CD8-positive, alpha-beta memory T cell (primary cell): ENCODE measurements at places on chromosomes 6 and 20. TPM values are rescaled to one million over a fixed set of nuclear protein-coding genes. Genes with fewer than 3 reads are reported as not detected.

The HMGA1 gene
- total RNA-seq = 506 TPM

The MTHFD1L gene
- total RNA-seq = 108 TPM

The TMEM244 gene
- total RNA-seq = 0.44 TPM

The BHLHE23 gene
- not detected for total RNA-seq

The ARFGEF3 gene
- total RNA-seq = 0.09 TPM

The TUBB2B gene
- total RNA-seq = not detected

The PRDM13 gene
- total RNA-seq = not detected

The KCNB1 gene
- total RNA-seq = not detected

The SLC52A3 gene
- not detected for total RNA-seq

DNA sequence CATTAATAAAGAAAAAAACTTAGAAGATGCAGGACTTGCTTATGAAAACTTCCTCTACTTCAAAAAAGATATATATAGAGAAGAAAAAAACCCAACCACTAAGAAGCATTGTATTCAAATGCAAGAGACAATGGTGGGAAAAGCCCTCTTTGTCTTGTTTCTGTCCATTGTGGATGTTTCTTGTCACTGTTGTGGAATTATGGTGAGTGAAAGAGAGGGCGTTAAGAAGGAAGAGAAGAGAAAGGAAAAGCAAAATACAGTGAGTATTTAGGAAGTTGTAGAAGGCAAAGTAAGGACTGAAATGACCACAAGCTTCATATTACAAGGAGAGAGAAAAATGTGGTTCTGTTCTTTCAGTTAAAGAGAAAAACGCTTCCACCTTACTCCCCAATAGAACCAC is 14.1 kb upstream of the THBD start:
- no peak for DNase-seq
- H3K27me3 ChIP-seq = no peaks in the 10 kb centered on the region
- no peaks in the 10 kb centered on the region for H3K36me3 ChIP-seq
- H3K4me1 ChIP-seq = no peaks in the 10 kb centered on the region

DNA sequence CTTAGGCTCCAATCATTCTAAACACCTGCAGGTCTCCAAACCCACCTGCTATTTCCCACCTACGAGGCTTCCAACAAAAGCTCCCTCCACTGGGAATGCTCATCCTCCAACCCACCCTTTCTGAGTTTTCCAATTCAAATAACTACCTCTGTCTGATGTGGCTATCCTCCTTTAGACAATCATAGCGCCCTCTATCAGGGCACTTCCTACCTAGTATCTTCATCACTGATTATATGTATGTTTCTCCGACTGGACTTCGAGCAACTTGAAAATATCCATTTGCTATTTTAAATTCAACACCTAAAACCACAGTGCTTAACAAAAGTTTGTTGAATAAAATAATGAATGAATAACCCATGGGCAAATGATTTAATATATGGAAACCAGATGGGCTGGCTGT is 41.3 kb downstream of the MTFR2 start:
- H3K27ac ChIP-seq = no peak overlapping the region
- no peaks in the 10 kb centered on the region for H3K4me1 ChIP-seq
- no peak for DNase-seq
- no peaks in the 10 kb centered on the region for H3K36me3 ChIP-seq

GRCh38 chr6:100575921-100576320 is 111.2 kb upstream of the SIM1 start:
- no peak for DNase-seq
- H3K36me3 ChIP-seq = no peaks in the 10 kb centered on the region
- no peak overlapping the region for H3K27ac ChIP-seq
- no peaks in the 10 kb centered on the region for H3K4me1 ChIP-seq
- H3K27me3 ChIP-seq = no peaks in the 10 kb centered on the region

- no peak overlapping the region for H3K27ac ChIP-seq
- H3K4me1 ChIP-seq = no peaks in the 10 kb centered on the region
- H3K36me3 ChIP-seq = no peaks in the 10 kb centered on the region
These were observed 776.1 kb downstream of the TENT5A start for GRCh38 chr6:80976336-80976735.

DNA sequence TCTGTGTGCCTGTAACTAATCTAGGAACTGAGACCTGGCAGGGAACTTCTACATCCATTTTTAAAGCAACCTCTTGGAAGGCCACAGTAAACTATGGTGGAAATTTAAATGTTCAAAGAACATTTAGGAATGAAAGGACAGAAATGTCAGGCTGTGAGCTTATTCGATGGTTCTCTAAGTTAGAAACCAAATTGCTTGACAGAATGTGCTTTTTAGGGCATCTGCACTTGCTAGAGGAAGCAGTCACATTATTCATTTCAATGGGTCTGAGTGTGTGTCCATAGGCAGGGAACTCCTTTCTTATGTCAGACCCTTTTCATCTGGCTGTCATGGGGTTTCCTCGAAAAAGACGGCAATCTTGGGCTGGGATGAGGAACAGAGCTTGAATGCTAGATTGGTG is 84.4 kb downstream of the PPP1R14C start:
- no peaks in the 10 kb centered on the region for H3K4me1 ChIP-seq
- H3K4me3 ChIP-seq = no peak overlapping the region
- no peaks in the 10 kb centered on the region for H3K36me3 ChIP-seq
- no peaks in the 10 kb centered on the region for H3K27me3 ChIP-seq
- H3K27ac ChIP-seq = no peak overlapping the region

- no peaks in the 10 kb centered on the region for H3K36me3 ChIP-seq
- no peak for DNase-seq
- H3K4me1 ChIP-seq = no peaks in the 10 kb centered on the region
- no peaks in the 10 kb centered on the region for H3K27me3 ChIP-seq
- no peak overlapping the region for H3K4me3 ChIP-seq
These were observed 576.6 kb upstream of the FLRT3 start for GRCh38 chr20:14913896-14914620.

GRCh38 chr20:44056010-44056698 is 130.8 kb downstream of the JPH2 start:
- DNase-seq = peak; percentile 22
- no peak overlapping the region for H3K4me3 ChIP-seq
- H3K36me3 ChIP-seq = no peaks in the 10 kb centered on the region
- no peaks in the 10 kb centered on the region for H3K4me1 ChIP-seq
- no peaks in the 10 kb centered on the region for H3K27me3 ChIP-seq

DNA sequence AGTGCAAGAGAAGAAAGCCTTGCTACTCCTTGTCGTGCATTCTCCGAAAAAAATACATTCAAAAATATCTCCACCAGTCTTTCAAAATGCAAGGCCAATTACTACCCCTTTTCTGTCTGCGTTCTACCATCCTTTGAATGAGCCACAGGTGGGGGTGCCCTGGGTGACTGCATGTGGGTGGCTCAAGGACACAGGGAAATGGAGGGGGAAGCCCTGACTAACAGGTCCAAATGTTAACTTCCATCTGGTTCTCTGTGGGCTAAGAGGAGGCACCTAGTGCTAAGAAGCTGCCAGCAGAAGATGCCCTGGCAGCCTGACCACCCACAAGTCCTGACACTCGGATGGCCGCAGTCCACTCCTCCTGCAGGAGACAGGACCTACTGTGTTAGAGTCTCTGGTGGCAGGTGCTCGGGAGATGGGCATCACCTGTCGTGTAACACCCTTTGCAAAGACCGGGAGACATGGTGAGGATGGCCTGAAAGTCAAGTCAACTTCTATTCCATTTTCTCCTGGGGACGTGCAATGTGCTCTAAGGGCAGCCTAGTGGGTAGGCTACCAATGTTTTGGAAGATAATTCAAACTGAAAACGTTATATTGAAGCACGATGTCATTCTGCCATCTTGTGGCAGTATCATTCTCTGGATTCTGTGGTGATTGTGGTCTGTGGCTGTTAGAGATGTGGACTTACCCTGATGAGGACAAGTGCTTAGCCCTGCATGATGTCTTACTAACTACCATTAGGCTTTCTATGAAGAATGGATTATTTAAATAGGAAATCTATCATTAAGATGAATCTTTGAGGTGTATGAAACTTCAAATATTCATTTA is 27.4 kb upstream of the IGF2R start:
- DNase-seq = no peak
- no peaks in the 10 kb centered on the region for H3K4me1 ChIP-seq
- H3K4me3 ChIP-seq = no peak overlapping the region
- no peaks in the 10 kb centered on the region for H3K36me3 ChIP-seq
- H3K27me3 ChIP-seq = no peaks in the 10 kb centered on the region
- H3K27ac ChIP-seq = no peak overlapping the region

- no peak overlapping the region for H3K27ac ChIP-seq
- H3K36me3 ChIP-seq = no peaks in the 10 kb centered on the region
- DNase-seq = no peak
- H3K27me3 ChIP-seq = no peaks in the 10 kb centered on the region
- H3K4me3 ChIP-seq = no peak overlapping the region
These were observed 12.5 kb upstream of the TMEM30A start for GRCh38 chr6:75296811-75297779.

DNA sequence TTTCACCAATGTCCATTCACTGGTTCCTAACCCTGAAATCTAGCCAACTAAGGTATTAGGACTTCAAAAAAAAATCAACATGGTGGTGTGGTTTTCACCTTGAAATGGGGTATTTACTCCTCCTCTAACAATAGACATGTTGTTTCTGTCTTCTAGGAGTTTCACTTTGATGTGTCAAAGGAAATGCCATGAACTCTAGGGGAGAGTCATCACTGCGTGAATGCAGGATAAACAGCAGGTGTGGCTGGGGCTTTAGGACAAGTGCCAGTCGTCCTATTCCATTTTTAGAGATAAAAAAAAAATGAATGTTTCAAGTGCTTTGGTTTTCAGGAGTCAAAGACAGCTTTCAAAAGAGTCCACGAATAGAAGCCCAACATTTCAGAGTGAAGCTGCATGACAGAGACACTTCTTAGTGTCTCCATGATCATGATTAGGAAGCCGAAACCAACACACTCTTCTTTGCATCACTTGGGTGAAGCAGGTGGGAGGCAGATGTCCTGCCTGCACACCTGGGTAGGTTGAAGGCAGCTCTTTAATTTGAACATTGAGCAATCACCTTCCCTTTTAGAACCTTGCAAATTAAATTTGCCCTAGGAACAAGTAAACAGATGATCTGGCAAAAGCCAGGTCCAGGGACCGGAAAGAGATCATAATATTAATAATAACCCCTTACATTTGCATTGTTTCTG is 328.5 kb upstream of the PRDM1 start:
- no peak overlapping the region for H3K27ac ChIP-seq
- no peaks in the 10 kb centered on the region for H3K36me3 ChIP-seq
- DNase-seq = no peak

DNA sequence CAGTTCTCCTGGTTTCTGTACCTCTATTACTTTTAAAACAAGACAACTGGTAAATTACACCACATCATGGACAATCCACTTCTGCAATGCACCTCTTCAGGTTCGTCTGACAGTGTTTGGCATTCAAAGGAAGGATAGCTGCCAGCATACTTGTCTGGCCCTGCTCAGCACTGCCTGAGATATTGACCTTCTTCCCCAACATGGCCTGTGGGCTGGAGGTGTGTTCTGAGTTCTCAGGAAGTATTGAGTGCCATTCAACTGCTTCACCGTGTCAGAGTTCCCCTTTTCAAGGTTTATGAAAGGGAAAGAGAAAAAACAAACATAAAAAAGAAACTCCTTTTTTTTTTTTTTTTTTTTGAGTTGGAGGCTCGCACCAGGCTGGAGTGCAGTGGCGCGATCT is 267.9 kb upstream of the SASH1 start:
- H3K4me1 ChIP-seq = no peaks in the 10 kb centered on the region
- no peaks in the 10 kb centered on the region for H3K36me3 ChIP-seq
- no peak overlapping the region for H3K4me3 ChIP-seq
- no peaks in the 10 kb centered on the region for H3K27me3 ChIP-seq

DNA sequence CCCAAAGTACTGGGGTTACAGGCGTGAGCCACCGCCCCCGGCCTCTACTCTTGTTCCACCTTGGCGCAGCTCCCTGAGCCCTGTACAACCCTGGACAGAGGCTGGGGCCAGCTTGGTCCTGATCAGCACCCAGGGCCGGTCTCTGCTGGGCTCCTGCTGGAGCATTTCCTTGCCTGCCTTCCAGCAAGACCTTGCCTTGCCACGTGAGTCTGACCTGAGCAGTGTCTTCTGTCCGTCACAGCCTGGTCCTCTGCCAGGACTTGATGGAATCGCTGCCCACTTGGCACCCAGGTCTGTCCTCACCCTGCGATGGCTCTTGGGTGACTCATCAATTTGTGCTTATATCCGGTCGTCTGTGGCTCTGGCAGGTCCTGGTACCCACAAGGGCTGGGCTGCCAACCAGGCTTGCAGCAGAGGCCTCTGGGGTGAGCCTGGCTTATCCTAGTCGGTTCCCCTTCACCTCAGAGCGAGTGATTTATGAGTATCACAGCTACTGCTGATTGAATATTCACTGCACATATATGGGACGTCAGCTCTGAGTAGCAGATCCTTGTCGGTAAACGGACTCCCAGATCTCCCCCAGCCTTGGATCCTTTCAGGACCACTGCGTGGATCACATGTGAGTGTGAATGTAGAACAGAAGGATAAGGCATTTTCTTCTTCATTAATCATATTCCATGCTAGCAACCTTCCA is 10.1 kb upstream of the SULF2 start:
- no peak overlapping the region for H3K27ac ChIP-seq
- no peaks in the 10 kb centered on the region for H3K4me1 ChIP-seq
- no peak for DNase-seq
- no peaks in the 10 kb centered on the region for H3K36me3 ChIP-seq

DNA sequence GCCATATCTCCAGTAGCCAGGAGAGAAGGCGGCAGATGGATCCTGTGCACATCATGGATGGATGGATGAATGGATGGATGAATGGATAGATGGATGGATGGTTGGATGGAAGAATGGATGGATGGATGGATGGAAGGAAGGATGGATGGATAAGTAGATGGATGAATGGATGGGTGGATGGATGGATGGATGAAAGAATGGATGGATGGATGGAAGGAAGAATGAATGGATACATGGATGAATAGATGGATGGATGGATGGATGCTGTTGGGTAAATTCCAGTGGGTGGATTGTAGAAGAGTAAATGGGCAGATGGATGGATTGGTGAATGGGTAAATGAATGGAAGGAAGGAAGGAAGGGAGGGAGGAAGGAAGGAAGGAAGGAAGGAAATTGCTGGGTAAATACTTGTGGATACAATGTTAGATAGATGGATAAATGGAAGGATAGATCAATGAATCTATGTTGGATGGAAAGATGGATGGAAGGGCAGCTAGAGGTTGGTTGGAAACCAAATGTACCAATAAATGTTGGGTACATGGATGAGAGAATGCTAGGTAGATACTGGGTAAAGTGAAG is 19.5 kb downstream of the PTGIS start:
- H3K36me3 ChIP-seq = no peaks in the 10 kb centered on the region
- DNase-seq = no peak
- H3K27me3 ChIP-seq = no peaks in the 10 kb centered on the region
- no peaks in the 10 kb centered on the region for H3K4me1 ChIP-seq
- H3K4me3 ChIP-seq = no peak overlapping the region

DNA sequence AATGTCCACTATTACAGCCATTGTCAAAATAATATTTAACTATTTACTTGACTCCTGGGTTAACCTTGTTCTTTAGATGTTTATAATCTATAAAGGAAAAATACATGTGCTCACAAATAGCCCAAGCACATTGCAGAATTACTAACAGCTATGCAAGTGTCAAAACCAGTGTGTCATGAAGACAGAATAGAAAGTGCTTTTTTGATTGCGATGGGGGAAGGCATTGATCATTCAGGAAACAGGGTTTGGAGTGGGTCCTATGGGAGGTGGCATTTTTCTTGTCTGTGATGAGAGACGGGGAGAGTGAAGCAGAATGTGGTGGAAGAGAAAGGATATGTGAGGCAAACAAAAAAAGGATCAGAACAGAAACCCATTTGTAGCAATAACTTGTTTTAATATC is 1.0 kb upstream of the AGPAT4 start:
- peaks cover 17% of the 10 kb centered on the region for H3K4me1 ChIP-seq
- H3K27ac ChIP-seq = no peak overlapping the region
- H3K4me3 ChIP-seq = no peak overlapping the region
- H3K27me3 ChIP-seq = no peaks in the 10 kb centered on the region
- no peak for DNase-seq

GRCh38 chr6:27617046-27617687 is 144.3 kb upstream of the ZNF184 start:
- peak overlapping the region; percentile 33 for H3K27ac ChIP-seq
- no peak overlapping the region for H3K4me3 ChIP-seq
- H3K27me3 ChIP-seq = peaks cover 25% of the 10 kb centered on the region
- DNase-seq = no peak
- H3K4me1 ChIP-seq = no peaks in the 10 kb centered on the region
